ENCODE measurements at places on chromosomes 7 and 10.

- DNase-seq, result no peak
Observed at GRCh38 chr7:95376632-95377400, 19.4 kb downstream of the PON3 start.

- DNase-seq, result no peak
Observed at GRCh38 chr7:113715262-113715661, 203.5 kb downstream of the PPP1R3A start.

GRCh38 chr7:1928645-1929348, 258.7 kb downstream of the ELFN1 start:
- no peak for DNase-seq

DNA sequence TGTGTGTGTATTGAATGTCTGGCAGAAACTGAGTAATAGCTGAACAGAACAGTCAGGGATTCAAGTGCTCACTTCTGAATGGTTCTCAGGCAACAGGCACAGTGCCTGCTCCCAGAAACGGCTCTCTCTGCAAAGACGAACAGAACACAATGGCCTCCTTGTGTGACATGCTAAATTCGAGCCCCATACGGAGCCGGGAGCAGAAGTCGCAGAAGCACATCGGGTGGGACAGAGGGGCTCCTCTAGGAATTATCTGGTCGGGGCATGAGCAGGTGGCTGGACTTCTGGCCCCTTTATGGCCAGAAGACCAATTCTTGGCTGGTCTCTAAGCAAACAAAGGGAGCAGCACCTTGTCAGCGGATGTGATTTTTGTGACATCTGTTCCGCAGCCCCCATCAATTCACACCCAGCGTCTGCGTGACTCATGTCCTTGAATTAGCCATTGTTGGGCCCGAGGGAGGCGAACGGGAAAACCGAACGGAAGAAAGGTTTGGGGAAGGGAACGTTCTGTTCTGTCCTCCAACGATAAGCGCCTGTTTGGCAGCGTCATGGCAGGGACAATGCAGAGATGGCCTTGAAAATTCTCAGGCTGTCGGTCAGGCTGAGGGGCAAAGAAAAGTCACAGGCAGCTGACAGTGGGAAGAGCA, 47.3 kb upstream of the NPTX2 start:
- no peak for DNase-seq

DNA sequence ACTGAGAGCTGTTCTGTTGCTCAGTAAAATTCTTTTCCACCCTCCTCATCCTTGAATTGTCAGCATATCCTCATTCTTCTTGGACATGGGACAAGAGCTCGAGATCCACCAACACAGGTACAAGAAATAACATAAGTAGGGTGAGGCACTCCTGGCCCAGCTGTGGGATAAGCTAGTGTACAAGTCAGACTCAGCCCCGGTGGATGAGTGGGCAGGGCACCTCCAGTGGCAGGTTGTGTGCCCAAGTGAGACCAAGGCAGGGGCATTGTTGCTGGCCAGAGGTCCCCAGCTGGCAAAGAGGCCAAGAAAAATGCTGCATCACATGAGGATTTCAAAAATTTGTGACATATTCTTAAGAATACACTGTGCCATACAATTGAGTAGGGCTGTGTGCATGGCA, 402.0 kb upstream of the ZWINT start:
- no peak for DNase-seq

- DNase-seq, result peak; percentile 69
Observed at GRCh38 chr10:11162828-11163599, 145.3 kb downstream of the CELF2 start.

- DNase-seq, result no peak
Observed at GRCh38 chr10:119211176-119211575, 3.8 kb downstream of the GRK5 start.

GRCh38 chr10:1379601-1380000, 323.4 kb downstream of the WDR37 start:
- DNase-seq, result no peak

DNA sequence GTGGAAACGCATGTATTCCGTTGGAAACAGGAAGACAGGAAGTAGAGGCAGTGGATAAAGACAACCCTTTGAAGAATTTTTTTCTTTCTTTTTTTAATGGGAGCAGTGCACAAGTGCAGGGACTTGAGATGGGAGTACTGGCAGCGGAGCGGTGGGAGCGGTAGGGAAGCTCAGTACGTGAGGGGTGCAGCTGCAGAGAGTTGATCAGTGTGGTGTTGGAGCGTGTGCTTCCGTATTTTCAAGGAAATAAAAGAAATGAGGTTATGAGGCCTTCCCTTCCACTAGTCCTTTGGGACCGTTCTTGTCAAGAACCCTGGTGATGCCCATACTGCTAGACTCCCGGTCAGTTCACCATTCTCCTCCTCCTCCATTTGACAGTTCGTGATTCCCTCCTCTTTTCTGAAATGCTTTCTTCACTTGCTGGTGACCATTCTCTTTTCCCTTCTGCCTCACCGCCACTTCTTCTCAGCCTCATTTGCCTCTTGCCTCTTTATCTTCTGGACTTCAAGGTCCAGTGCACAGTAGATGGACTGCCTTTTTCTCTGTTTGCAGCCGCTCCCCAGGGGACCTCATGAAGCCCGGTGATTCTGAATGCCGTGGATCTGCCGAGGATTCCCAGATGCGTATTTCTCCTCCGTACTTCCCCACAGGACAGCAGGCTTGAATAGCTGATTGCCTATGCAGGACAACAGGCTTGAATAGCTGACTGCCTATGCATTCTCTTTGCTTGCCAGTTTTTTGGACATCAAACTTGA, 39.1 kb upstream of the TMEM236 start:
- no peak for DNase-seq

GRCh38 chr7:16515785-16516685, 10.6 kb upstream of the LRRC72 start:
- DNase-seq, result no peak

- no peak for DNase-seq
Observed at GRCh38 chr10:10819206-10819856, 198.3 kb upstream of the CELF2 start.

- DNase-seq, result no peak
Observed at GRCh38 chr7:93569189-93569588, 5.3 kb downstream of the CALCR start.

- DNase-seq, result no peak
Observed at GRCh38 chr10:52755297-52756062, 17.1 kb downstream of the MBL2 start.

DNA sequence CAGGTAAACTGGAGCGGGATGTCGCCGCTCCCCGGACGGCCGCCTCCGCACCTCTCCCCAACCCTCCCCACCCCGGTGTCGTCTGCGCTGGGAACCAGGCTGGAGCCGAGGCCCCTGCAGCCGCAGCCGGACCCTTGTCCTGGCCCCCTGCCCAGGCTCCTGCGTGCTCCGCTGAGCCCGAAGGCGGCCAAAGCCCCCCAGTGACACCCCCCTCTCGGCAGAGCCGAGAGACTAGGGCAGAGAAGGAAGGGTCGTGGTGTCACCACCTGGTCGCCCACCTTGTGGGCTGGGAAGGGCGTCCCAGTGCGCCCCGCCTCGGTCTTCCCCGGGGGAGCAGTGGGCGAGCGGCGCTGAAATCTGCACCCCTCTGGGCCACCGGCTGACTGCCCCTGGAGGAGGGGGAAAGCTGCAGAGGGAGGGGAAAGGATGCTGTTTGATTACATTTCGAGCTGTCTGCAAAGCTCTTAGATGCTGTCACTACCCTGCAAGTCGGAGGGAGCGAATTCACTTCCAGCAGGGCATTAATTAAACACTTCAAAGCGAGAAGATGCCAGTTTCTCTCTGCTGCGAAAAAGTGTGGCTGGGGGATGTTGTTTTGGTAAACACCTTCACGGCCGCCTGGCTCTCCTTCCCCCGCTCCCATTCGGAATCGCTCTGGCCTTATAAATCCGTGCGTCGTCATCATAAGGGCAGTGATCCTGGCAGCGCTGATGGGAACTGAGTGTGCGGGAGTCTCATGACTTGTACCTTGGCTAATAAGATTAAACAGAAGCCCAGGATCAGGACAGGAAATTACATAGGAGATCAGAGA, 622 bp downstream of the DYNC1I1 start:
- no peak for DNase-seq

- no peak for DNase-seq
Observed at GRCh38 chr7:49670991-49671390, 102.4 kb upstream of the VWC2 start.

DNA sequence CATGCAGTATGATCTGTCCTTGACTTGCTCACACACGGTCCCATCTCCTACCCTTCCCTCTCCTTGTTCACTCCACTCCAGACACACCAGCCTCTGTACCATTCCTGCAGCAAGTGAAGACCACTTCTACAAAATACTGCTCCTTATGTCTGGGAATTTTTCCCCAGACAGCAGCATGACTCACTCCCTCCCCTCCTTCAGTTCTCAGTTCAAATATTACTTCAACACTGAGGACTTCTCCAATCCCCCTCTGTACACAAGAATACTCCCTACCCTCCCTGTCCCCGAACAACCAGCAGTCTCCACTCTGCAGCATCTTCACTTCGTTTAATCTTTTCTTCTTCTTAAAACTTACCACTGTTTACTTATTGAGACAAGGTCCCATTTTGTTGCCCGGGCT, 474.0 kb downstream of the GPAM start:
- no peak for DNase-seq

DNA sequence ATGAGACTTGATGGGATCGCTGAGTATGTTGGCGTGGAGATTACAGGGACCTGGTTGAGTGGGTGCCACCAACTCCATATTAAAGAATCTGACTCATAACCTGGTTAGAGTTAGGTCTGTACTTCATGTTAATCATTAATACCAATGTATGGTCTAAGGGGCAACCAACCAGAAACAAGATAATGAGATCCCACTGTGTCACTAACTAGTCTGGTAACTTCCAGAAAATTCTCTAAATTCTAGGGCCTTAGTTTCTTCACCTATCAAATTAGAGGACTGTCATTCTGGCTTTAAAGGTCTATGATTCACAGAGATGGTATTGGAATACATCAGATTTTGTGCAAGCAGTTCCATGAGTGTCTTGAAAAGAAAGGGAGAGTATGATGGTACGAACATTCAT, 102.2 kb downstream of the SNX10 start:
- no peak for DNase-seq

GRCh38 chr7:142478479-142479220, 220.8 kb upstream of the PRSS58 start:
- DNase-seq, result no peak

GRCh38 chr10:6083523-6084475, 5.0 kb upstream of the RBM17 start:
- DNase-seq, result peak; percentile 35

- DNase-seq, result no peak
Observed at GRCh38 chr7:2606539-2606936, 25.2 kb upstream of the TTYH3 start.

- DNase-seq, result peak; percentile 47
Observed at GRCh38 chr10:86536294-86536861, 14.8 kb upstream of the WAPL start.

- DNase-seq, result no peak
Observed at GRCh38 chr10:3265088-3265487, 92.5 kb upstream of the PITRM1 start.

DNA sequence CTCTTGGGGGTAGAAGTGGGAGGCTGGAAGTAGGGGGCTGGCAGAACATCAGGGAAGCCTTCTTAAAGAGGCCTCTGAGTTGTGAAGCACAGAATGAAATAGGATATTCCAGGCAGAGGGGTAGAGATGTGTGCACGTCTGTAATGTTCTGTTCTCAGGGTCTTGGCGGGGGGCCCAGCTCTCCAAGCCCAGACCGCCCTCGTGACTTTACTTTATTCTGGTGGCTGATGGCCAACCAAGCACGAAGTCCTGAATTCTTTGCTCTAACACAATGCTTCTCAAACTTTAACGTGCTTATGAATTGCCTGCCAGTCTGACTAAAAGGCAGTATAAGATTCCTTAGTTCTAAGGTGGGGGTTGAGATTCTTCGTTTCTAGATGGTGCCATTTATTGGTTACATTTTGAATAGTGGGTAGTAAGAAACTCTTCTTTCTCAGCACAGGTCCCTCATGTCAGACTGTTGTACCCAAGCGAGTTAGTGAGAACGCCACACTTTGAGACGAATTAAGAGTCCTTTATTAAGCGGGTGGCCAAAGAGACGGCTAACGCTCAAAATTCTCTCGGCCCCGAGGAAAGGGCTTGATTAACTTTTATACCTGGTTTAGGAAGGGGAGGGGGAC, 8.2 kb downstream of the PRXL2A start:
- no peak for DNase-seq

DNA sequence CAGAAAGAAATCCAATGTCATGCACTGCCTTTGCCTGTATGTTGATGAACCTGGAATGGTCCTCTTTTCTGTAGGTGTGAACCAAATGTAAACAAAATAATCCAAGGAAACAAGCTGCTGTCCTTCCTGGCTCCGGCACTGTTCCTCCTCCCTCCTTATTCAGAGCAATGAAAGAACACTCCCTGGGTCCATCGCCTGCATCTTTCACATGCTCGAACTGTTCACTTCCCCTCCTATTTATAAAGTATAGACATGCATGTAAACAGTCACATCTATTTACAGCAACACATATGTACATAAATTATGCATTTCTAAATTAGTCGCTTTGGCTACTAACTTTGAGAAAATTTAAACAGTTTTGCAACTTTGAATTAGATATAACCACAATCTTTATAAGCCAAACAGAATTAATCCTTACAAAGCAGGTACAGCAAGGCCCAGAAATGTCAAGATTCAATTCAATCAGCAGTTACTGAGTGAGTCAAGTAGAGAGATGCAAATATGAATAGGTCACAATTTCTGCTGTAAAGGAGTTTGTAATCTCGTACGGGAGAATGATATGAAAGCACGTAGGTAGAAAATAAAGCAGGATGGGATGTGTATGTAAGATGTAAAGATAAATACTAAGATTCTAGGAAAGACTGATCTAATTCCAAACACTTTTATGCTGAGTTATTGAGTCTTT, 162.6 kb downstream of the PIP4K2A start:
- DNase-seq, result no peak

DNA sequence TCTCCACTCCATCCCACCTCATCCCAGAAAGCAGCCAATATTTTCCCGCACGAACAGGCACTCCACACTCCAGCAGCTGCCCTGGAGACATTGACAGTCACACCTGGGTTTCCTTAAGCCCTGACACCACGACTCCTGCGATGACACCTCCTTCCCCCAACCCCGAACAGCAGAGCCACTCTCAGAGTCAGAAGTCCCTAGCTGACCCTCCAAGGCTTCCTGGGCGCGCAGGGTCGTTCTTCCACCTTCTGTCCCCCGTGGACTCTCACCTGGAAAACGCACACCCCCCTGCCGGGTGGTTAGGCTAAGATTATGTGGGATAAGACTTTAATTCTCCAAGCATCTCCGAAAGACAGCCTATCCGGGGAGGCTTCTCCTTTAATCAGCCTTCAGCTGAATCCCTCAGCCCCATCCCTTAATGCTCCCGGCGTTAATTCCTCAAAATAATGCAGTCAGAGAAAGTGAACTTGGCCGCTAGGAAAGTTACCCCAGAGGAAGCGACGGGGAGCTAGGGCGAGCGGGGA, 1.1 kb downstream of the DENND11 start:
- peak; percentile 19 for DNase-seq

GRCh38 chr10:97729014-97729413, 7.9 kb upstream of the ZFYVE27 start:
- DNase-seq, result no peak

GRCh38 chr7:141291541-141291940, 217.7 kb downstream of the TMEM178B start:
- no peak for DNase-seq
